ENCODE measurements at places on chromosomes 3 and 15.

- no peak for DNase-seq
Observed at GRCh38 chr15:90230071-90230494, 3.7 kb downstream of the CIB1 start.

DNA sequence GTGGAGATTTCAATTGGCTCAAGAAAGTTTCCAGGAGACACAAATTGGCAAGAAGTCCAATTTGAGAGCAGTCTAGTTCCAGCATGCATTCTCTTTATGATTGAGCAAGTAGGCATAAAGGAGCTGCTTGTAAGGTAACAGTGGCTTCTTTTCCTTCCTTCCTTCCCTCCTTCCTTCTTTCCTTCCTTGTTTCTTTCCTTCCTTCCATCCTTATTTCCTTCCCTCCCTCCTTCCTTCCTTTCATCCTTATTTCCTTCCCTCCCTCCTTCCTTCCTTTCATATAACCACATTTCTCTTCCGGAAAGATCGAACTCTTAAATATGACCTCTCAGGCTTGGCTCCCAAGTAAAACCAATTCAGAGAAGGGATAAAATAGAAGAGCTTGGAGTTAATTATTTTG, 29.4 kb upstream of the ATP11B start:
- no peak for DNase-seq

DNA sequence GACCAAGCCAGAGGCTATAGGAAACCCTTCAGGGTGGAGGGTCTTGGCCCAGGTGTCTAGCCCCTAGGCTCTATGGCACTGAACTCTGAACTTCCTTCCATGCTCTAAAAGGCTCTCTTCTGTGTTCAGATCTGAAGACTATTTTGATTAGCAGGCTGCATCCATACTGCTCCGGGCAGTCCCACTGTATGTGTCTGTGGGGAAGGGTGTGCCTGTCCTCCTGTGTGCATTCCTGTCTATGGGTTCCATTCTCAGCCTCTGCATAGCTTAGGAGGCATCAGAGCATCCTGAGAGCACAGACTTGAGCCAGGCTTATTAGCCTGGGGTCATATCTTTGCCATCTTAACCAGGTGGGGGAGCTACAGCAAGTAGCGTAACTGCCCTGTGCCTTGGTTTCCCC, 38.0 kb downstream of the EXOG start:
- no peak for DNase-seq

DNA sequence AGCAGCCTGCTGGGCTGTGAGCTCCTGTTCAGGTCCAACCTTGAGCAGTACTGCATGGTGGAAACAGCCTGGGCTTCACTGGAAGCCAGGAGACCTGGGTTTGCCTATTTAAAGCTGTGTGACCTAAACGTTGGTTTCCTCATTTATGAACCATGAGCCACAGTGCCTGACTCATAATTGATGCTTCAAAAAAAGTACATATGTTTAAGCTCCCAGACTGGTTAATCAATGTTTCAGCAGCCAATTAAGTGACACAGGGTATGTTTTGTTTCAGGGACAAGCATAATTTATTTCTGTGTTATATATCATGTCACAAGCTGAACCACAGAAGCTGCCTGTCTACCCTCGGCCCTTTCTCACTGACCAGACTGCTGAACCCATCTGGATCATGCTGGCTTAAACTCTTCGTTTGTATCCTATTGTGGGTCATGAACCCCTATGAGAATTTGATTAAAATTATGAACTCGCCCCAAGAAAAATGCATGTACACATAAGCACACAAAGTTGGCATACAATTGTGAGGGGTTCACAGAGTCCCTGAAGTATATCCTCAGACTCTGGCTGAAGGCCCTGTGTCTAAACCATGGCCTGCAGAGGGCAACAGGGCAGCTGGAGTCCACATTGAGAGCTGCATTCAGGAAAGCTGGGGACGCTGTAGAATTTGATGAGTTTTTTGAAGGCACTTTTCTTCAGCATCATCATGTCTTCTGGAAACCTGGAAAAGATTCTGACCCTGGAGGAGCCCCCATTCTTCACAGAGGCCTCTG, 23.7 kb downstream of the HDC start:
- no peak for DNase-seq

GRCh38 chr3:187926620-187927019, 181.4 kb upstream of the BCL6 start:
- no peak for DNase-seq

DNA sequence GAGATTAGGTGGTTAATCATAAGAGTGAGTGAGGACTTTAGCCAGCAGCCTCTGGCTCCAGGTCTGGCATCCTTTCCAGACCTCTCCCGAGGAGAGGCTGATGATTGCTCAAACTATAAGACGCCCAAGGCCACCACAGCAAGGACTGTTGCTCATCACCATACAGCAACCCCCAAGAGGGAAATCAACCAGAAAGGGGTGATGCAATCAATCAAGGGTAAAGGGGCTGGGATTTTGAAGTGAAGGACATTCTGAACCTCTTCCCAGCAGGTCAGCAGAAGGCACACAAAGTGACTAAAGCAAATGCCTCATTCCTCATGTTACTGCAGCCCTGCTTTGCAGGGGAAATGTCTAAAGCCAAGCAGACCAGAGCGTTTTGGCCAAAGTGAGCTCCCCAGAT, 247.3 kb upstream of the IGF1R start:
- no peak for DNase-seq

- no peak for DNase-seq
Observed at GRCh38 chr15:80550908-80551260, 144.2 kb upstream of the ABHD17C start.

- no peak for DNase-seq
Observed at GRCh38 chr15:70268698-70269251, 171.1 kb upstream of the TLE3 start.

GRCh38 chr15:27725731-27726130, 373.4 kb downstream of the OCA2 start:
- DNase-seq: no peak

GRCh38 chr15:88166082-88166993, 90.2 kb downstream of the NTRK3 start:
- DNase-seq: no peak

GRCh38 chr15:99085413-99086326, 19.2 kb upstream of the SYNM start:
- no peak for DNase-seq

- no peak for DNase-seq
Observed at GRCh38 chr15:70245932-70246622, 148.4 kb upstream of the TLE3 start.

DNA sequence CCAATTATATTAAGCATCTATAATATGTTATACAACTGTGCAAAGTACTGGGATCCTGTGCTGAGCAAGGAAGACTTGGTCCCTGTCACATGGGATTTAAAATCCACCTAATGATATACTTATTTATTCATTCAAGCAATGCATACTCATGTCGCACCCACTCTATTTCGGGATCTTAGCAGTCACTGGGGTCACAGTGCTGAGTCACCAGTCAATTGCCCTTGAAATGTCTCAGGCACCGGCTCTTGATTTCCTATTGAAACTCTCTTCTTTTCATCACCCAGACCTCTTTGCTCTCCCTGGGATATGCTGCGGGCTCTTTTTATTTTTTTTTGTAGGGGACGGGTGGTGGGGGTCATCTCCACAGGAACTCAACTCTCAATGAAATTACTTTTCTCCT, 194.5 kb upstream of the GAP43 start:
- no peak for DNase-seq

DNA sequence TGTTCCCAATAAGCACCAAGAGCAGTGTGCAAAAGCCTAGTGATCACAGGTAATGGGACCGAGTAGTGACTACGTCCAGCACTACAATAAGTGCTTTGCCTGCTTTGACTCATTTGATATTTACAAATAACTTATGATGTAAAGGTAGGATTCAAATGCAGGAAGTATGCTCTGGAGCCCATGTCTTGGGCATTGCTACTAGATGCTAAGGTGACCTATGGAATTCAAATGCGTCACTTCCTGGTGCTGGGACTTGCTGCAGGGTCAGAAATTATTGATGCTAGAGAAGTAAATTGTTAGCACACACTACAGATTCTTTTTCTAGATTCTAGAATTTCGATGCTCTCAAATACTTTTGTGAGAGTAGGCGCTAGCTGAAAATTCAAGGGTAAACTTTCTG, 101.2 kb upstream of the TSC22D2 start:
- DNase-seq: no peak

DNA sequence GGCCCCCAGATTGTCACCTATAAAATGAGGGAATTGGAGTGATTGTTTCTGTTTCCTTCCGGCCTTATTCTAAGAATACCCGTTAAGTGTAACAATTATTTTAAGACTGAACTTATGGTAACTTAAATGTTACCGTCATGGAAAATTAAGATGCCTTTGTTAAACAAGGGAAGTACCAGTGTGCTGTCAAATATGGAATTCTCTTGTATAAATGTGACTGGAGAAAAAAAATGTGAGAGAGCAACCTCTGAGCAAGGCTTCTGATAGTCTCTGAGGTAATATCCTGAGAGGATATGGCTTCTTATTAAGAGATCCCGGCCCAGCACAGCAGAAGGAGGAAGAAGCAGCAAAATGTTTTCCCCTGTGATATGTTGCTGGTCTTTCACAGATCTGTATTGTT, 480.7 kb upstream of the ADAMTS9 start:
- no peak for DNase-seq

DNA sequence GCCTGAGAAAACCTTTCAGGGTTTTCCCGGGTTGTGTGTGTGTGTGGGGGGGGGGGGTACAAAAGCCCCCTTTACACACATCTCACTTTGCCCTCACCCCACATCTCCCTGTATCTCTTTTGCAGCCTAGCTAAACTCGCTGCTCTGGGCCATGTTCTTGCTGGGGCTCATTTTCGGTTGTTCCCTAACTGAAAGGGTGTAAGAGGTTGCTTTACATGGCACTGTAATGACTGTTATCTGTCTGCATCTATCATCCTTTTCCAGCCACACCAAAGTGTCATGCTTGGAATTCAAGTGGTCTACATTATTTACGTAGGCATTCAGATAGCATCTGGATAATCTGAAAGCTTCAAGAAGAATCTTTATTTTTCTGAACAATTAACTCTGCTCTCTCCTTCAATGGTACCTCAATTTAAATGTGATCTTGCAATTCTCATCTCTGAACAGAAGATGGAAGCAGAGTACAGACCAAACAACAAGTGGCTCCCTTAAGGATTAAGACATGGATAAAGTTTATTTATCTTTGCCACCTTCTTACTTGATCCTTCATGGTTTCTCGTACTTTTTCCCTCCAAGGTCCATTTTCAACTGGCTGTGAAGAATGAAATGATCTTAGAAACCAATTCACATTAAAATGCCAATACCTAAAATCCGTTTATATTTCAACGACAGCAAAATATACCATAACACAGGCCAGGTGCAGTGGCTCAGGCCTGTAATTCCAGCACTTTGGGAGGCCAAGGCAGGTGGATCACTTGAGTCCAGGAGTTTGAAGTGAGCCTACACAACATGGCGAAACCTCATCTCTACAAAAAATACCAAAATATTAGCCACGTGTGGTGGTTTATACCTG, 34.9 kb downstream of the DCLK3 start:
- DNase-seq: peak; percentile 32

GRCh38 chr3:132407025-132407424, 10.3 kb upstream of the DNAJC13 start:
- DNase-seq: no peak

GRCh38 chr3:174440253-174440701, 418.9 kb upstream of the NAALADL2 start:
- DNase-seq: no peak

GRCh38 chr3:36991923-36992805, 767 bp downstream of the EPM2AIP1 start:
- DNase-seq: peak; percentile 42

DNA sequence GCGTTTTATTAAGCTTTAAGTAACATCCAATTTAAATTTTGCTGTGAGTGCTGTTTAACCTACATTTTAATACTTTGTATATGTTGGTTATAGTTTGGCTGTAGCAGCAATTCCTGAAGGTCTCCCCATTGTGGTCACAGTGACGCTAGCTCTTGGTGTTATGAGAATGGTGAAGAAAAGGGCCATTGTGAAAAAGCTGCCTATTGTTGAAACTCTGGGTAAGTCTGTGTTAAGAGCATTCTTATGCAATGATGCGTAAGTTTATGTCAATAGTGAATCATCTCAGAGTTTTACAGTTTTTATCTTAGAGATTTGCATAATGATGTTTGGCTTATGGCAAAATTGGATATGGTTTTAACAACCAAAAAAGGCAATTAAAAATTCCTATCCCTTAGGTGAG, 62.7 kb downstream of the ASTE1 start:
- no peak for DNase-seq

DNA sequence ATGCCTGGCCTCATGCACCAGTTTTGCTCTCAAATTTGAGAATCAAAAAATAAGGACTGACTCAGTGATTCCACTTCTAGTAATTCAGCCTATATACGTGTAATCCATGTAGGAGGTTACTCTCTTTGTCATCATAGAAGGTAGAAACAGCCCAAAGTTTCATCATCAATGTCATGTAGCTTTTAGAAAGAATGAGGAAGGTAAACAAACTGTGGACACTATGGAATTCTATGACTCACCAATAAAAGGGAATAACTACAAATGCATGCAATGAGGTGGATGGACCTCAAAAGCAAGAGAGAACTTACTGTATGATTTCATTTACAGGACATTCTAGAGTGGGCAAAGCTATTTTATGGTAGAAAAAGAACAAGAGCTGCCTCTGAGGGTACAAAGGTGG, 93.2 kb upstream of the LRIG1 start:
- no peak for DNase-seq

- no peak for DNase-seq
Observed at GRCh38 chr3:42096796-42097565, 5.8 kb downstream of the TRAK1 start.

GRCh38 chr3:173096994-173097785, 43.8 kb downstream of the SPATA16 start:
- DNase-seq: no peak

Measured in CD4-positive, alpha-beta T cell treated with Interleukin-4 for 4 hours (primary cell).